ENCODE measurements at places on chromosomes 5 and 9. TPM values are rescaled to one million over a fixed set of nuclear protein-coding genes. Genes with fewer than 3 reads are reported as not detected.

DNA sequence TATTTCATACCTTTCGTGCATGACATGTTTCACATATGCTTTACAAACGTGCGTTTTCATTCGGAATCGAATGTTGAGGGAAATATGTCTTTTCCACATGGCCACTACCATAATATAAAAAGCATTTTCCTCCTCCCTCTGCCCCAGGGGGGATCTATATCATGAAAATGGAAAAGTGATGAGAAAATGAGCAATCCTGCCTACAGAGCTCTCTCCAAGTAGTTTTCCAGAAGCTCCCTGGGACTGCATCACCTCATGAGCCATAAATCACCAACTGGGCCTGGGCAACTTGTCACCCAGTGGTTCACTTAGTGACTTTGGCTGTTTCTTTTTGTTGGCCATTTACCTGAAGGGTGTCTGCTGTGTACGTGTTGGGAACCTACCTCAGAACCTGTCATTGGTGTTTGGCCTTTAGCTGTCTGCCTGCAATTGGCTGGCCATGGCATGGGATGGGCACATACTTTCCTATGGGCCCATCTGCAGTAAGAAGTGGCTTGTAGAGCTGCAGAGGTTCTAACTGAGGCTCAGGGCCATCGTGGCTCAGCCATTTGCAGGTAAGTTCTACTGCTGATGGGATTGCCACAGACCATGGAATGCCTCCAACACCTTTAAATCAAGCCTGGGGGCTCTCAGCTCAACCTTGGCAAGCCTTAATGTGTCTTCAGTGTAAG is 9.5 kb upstream of the TIFAB start:
- no peaks in the 10 kb centered on the region for H3K27me3 ChIP-seq
- H3K4me1 ChIP-seq: no peaks in the 10 kb centered on the region
- DNase-seq: no peak

DNA sequence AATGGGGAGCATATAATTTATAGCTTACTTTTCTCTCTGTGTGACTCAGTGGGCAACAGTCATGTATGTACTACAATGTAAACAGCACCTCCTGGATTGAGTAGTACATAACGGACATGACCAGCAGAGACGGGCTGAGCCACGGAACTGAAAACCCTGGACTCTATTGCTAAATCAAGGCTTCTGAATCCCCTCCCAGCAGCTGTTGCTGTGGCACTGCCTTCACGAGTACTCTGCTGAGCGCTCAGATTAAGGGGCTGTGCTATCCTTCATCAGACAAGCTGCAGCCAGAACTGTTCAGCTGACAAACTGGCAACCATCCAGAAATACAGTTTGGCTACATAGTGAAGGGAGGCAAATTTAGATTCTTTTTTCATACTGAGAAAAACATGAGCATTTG is 131.3 kb upstream of the CCDC180 start:
- H3K4me3 ChIP-seq: no peak overlapping the region
- no peak for DNase-seq
- no peak overlapping the region for H3K27ac ChIP-seq

- no peak for DNase-seq
- peak within 1 kb of the TSS; percentile 61 for H3K27ac ChIP-seq
- peak within 1 kb of the TSS; percentile 86 for H3K4me3 ChIP-seq
- no peaks in the 10 kb centered on the region for H3K36me3 ChIP-seq
- H3K27me3 ChIP-seq: no peaks in the 10 kb centered on the region
- peaks cover 9% of the 10 kb centered on the region for H3K4me1 ChIP-seq
Observed at GRCh38 chr9:113876151-113876992, at the start of gene ZNF618. TSS of gene ZNF618 (plus strand) at chr9:113876309. CDS start at chr9:113876381, 72 bp downstream.

GRCh38 chr9:21286659-21287058 is 18.5 kb downstream of the IFNA5 start:
- H3K27me3 ChIP-seq: no peaks in the 10 kb centered on the region
- no peak overlapping the region for H3K4me3 ChIP-seq
- no peaks in the 10 kb centered on the region for H3K4me1 ChIP-seq
- DNase-seq: no peak

DNA sequence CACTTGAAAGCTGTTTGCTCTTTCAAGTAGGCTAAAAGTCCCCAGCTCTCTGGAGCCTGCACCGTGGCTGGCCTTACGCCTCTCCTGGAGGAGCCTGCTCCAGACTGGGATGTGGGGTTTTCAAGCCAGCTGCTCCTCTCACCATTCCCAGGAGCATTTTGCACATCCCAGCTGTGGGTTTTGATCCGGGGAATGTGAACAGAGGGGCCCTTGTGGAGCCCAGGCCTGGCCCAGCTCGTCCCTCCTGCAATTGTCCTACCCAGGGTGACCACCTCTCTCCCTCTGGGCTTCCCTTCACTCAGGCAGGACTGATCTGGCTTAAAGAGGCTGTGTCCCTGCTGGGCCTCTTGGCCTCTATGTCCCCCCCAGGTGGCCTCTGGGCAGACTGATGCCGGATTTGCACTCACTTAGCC is 32.5 kb upstream of the TIFAB start:
- H3K36me3 ChIP-seq: no peaks in the 10 kb centered on the region
- H3K27ac ChIP-seq: no peak overlapping the region
- no peak for DNase-seq
- no peak overlapping the region for H3K4me3 ChIP-seq

- no peak overlapping the region for H3K4me3 ChIP-seq
- H3K27me3 ChIP-seq: no peaks in the 10 kb centered on the region
- no peak for DNase-seq
- H3K36me3 ChIP-seq: no peaks in the 10 kb centered on the region
- no peak overlapping the region for H3K27ac ChIP-seq
Observed at GRCh38 chr9:137638680-137639079, 19.9 kb downstream of the EHMT1 start.

GRCh38 chr9:110874963-110875674 is 163.2 kb downstream of the LPAR1 start:
- no peak overlapping the region for H3K4me3 ChIP-seq
- no peaks in the 10 kb centered on the region for H3K4me1 ChIP-seq
- H3K36me3 ChIP-seq: no peaks in the 10 kb centered on the region
- peak; percentile 22 for DNase-seq
- no peaks in the 10 kb centered on the region for H3K27me3 ChIP-seq
- H3K27ac ChIP-seq: no peak overlapping the region

- H3K27ac ChIP-seq: no peak overlapping the region
- no peaks in the 10 kb centered on the region for H3K27me3 ChIP-seq
- no peak overlapping the region for H3K4me3 ChIP-seq
- no peaks in the 10 kb centered on the region for H3K36me3 ChIP-seq
- H3K4me1 ChIP-seq: no peaks in the 10 kb centered on the region
Observed at GRCh38 chr9:27053369-27054022, 48.0 kb upstream of the LRRC19 start.

DNA sequence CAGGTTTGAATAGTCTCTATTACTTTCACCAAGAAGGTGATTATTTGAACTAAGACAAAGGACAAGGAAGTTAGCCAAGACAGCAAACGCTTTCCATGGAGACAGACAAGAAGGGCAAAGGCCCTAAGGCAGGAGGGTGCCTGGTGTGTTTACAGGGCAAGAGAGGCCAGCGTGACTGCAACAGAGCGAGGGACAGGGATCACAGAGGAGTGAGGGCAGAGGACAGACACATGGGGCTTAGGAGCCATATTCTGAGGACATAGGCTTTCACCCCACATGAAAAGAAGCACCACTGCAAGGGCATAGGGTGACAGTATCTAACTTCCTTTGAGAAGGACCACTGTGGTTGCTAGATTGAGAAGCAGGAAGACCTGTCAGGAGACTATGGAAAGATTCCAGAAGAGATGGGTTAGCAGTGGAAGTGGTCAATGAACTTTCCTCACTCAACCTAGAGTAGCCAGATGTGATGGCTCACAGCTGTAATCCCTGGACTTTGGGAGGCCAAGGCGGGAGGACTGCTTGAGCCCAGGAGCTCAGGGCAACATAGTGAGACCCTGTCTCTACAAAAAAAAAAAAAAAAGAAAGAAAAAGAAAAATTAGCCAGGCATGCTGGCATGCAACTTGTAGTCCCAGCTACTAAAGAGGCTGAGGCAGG is 5.0 kb upstream of the HAVCR1 start:
- H3K4me3 ChIP-seq: no peak overlapping the region
- no peaks in the 10 kb centered on the region for H3K36me3 ChIP-seq
- DNase-seq: no peak
- H3K27ac ChIP-seq: no peak overlapping the region
- no peaks in the 10 kb centered on the region for H3K27me3 ChIP-seq
- no peaks in the 10 kb centered on the region for H3K4me1 ChIP-seq

C1QTNF3 gene
- total RNA-seq: not detected
